ENCODE measurements at places on chromosomes 7 and 10.

DNA sequence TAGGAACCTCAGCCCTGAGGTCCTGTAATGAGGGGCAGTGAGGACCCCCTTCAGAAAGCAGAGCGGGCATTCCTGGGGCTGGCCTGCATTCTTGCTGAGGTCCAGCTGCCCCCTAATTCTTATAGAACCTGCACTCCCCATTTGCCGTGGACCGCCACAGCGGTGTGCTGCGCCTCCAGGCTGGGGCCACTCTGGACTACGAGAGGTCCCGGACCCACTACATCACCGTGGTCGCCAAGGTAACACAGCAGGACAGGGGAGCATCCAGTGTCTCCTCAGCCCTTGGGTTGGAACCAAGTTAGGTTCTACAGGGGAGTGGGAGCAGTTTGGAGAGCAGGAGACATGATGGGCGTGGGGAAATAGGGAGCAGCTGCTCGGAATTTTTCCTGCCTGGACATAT lies 7.3 kb downstream of the CDHR1 start:
- DNase-seq = no peak

DNA sequence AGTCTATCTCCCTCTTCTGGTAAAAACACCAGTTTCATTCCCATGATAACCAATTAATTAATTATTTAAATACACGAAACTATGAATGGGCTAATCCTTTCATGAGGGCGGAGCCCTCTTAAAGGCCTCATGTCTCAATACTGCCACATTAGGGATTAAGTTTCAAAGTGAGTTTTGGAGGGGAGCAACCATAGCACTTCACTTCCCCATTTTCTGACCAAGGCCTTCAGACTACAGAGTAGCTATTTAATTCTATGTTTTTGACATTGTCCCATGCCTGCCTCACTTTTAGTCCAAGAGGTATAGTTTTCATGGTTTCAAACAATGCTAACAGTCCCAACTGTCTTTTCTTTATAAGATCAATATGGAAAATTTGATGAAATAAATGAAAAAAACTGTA lies 618.6 kb downstream of the ZWINT start:
- DNase-seq = peak; percentile 3

- peak; percentile 74 for DNase-seq
Observed at GRCh38 chr10:480928-481552, 208.4 kb downstream of the DIP2C start.

GRCh38 chr7:44280636-44280992 lies 44.8 kb downstream of the CAMK2B start:
- DNase-seq = no peak

DNA sequence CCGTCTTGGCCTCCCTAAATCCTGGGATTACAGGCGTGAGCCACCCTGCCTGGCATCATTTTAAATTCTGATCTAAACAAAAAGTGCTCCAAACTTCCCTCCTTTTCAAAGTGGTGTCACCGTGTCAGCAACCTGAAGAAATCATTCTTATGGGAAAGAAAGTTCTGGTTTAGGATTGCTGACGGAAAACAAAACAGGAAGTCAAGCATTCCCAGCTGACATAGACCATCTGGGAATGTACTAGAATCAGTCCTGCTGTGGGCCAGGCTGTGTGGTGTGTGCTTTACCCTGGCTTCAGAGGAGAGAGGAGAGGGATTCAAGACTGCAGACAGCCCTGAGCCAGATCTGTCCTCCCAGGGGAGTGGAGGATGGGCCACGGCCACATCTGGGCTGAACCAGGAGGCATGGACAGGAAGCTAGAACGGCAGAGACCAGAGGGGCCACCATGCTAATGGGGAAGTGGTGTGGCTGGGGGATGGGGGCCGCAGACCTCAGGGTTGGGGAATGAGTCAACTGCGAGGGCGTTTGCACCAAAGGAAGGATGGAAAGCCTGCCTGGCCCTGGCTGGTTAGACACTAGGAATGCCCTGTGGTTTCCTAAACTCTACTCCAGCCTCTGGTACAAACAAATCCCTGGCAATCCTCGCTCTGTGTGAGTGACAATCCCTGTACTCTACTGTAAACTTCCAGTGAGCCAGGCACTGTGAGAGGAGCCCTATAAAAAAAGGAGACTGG lies 16.7 kb upstream of the CLIP2 start:
- DNase-seq = no peak

- peak; percentile 87 for DNase-seq
Observed at GRCh38 chr7:68173513-68173912, 1176.9 kb downstream of the TYW1 start.

GRCh38 chr10:6813856-6814255 lies 233.8 kb upstream of the PRKCQ start:
- no peak for DNase-seq

DNA sequence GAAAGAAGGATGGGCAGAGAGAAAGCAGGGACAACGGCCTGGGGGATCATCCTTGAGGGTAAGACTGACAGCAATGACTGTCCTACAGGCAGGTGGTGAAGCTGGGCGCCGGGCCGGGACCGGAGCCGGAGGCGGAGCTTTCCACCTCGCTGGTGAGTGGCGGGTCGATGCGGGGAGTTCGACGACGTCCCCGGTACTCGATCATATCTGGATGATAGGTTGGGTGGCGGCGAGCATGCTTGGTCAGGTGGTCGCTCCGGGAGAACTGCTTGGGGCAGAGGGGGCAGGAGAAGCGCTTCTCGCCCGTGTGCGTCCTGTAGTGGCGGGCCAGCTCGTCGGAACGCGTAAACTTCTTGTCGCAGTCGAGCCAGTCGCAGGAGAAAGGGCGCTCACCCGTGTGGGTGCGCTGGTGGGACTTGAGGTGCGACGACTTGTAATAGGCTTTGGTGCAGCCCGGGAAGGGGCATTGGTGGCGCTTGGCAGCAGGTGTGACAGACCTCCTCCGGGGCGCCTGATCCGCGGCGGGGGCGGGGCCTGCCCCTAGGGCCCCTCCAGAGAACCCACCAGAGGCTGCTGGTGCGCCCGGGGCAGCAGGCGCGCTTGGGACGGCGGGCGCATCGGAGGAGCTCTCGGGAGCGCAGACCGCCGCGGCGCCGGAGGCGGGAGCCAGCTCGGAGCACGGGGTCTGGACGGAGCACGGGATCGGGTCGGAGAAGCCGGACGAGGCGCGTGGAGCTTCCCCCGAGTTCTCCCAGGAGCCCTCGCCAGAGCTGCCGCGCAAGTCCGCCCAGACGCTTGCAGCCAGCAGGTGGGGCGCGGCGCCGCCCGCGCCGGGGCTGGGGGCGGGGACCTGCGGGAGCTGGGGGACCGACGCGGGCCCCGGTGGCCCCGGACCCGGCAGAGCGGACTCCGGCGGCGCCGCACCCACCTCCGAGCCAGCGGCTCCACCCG lies 752 bp downstream of the KLF14 start:
- peak; percentile 62 for DNase-seq

DNA sequence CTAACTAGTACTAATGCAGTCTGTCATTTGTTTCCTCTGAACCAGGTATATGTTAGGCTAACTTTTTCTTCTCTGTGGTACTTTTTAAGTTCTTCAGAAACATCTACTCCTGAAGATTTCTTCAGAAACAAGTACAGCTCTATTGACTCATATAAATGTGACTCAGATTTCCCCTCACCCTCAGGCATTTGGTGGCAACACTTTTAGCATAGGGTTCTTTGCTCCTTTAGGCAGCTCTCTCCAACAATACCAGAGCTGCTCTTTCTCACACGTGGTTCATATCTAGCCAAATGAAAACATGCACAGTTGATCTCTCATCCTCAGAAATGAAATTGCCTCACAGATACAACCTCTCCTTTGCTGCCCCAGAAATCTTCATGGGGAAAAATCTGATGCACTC lies 939.8 kb downstream of the SORCS1 start:
- no peak for DNase-seq

DNA sequence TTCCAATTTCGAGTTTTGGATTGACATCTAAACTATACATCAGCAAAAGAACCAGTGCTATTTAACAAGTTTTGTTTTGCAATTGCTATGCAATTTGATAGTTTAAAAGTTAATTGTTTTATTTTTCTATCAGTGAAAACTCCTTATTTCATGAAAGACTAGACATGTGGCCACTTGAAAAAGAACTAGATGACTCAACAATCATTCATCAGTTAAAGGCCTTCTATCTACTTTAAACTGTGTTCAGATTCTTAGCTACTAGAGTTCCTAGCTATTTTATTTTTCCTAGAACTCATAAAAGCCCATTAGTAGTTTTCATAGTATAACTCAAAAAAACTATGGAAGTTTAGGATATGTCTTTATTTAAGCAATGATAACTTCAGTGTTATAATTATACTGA lies 104.6 kb upstream of the LSM8 start:
- no peak for DNase-seq

DNA sequence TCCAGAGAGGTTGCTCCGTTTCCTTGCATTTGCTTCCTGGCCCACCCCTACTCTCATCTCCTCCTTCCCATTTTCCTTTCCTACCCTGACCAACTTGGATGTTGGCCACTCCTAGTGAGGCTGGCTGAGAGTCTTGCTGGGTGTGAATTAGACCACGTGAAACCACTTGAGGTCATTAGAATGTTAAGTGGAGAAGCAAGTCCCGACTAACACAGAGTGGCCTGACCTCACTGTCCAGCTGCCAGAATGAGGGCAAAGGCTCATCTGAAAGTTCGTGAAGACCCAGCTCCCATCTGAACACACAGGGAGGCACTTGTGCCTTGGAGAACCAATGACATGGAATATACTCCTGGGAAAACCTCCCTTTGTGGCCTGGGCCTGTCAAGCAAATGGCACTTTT lies 80.8 kb downstream of the WDR11 start:
- no peak for DNase-seq

GRCh38 chr10:10605551-10606081 lies 412.1 kb upstream of the CELF2 start:
- DNase-seq = no peak

DNA sequence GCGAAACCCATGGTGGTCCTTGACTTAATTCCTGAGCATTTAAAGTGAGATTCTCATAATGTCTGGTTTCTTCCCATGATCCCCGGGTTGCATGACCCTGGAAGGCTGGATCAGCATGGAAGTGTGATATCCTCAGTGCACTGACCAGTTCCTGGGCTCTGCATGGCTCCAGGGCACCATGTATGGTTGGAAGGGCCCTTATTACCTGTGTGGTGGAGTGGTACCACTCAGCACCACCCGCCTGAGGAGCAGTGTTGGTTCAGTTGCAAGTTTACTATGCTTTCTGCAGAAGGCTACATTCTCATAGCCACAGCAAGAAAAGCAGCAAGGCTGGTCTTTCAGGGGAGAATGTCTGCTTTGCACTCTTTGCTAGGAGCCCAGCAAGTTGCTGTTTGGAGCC lies 325.7 kb upstream of the MKI67 start:
- no peak for DNase-seq

GRCh38 chr7:94056796-94057207 lies 52.6 kb upstream of the BET1 start:
- no peak for DNase-seq

- no peak for DNase-seq
Observed at GRCh38 chr10:132688580-132689420, 97.1 kb downstream of the NKX6-2 start.

GRCh38 chr7:105885387-105886111 lies 9.2 kb upstream of the ATXN7L1 start:
- DNase-seq = peak; percentile 67

- DNase-seq = no peak
Observed at GRCh38 chr7:130921391-130922180, 187.6 kb upstream of the KLF14 start.

GRCh38 chr7:5492020-5492635 lies 68.5 kb upstream of the TNRC18 start:
- no peak for DNase-seq

DNA sequence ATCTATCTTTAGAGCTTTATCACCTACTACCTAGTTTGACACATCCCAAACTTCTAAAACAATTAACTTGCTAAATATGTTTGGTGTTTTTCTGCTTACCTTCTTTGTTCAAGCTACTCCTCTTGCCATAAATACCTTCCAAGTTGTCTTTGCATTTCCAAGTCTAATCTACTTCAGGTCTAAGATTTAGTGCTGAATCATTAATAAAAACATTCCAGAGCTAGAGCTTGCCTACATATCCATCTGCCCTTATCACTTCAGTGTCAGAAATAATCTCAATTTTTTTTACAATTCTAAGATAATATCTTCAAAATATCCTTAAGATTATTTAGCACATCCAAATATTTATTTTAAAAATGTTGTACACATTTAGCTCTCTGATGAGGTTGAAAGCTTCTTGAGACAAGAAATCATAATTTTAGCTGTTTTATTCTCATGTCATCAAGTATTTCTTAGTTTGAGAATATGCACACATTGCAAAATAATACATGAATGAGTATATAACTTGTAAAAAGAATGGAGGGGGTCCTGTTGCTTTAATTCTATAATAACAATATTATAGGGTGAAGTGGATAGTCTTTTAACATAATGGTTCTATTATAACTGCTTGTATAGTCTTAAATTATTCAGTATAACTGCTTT lies 466.3 kb downstream of the SEMA3D start:
- DNase-seq = no peak

- DNase-seq = no peak
Observed at GRCh38 chr10:97608991-97609561, 19.6 kb downstream of the C10orf62 start.

GRCh38 chr7:111357691-111358090 lies 204.6 kb downstream of the IMMP2L start:
- DNase-seq = no peak

- DNase-seq = no peak
Observed at GRCh38 chr10:124254490-124254889, 161.1 kb upstream of the CHST15 start.

- DNase-seq = no peak
Observed at GRCh38 chr7:50817561-50817960, 34.9 kb upstream of the GRB10 start.

DNA sequence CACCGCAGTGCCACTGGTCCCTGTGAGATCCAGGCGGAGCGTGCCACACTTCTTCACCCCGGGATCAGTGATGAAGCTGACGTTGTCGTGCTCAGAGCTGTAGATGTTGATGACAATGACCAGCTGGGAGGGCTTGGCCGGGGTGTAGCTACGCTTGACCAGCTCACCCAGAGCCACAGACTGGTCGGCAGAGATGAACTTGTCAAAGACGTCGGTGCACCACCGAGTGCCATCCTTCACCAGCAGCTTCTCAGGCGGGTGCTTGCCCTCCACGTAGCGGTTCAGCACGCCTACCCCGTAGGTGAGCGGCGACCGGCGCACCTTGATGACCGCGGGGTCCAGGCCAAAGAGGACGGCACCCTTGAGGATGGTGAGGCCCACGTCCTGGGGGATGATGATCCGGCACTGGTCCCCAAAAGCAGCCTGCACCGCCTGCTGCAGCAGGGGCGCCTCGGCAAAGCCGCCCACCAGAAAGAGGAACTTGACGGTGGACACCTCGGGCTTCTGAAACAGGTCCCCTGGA lies 54.2 kb downstream of the PNLIPRP2 start:
- no peak for DNase-seq

GRCh38 chr10:14240253-14241189 lies 90.2 kb downstream of the FRMD4A start:
- DNase-seq = peak; percentile 10

GRCh38 chr7:2799253-2799652 lies 44.9 kb downstream of the GNA12 start:
- no peak for DNase-seq

DNA sequence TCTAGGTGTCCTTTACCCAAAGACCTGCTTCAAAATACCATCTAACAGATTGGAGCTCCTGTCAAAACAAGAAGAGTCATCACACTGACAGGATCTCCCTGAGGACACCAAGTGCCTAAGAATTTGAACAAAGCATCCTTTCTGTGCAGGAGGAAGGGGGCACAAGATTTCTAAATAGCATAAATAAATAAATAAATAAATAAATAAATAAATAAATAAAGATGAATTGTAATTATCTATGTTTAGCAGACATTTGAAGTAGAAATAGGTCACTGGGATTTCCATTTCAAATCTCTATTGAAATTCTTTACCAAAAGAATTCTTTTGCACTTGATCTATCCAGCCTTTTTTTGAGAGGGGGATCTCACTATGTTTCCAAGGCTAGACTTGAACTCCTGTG lies 65.3 kb downstream of the NPSR1 start:
- DNase-seq = no peak
